NCI-H446 (cell line): ENCODE measurements at places on chromosomes 5 and 9.
A peak's percentile ranks its signal among the peaks of the same experiment; 100 is the strongest.

DNA sequence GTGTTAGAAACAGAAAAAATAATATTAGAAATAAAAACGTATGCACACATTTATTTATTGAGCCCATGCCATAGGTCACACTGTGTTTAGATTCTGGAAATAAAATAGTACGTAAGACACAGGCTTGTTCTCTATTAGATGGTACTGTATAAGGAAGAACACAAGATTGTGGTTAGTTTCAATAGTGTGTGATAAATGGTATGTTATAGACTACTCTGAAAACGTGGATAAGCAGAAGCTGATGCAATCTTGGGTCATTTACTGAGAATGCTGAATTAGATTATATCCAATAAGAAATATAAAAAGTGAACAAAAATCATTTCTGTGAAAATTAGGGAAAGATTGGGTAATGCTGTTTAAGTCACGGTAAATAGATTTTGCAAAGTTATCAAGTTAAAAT lies 1456.4 kb upstream of the ACO1 start:
- DNase-seq: no peak

- no peak for DNase-seq
These were observed 44.3 kb upstream of the PLPP6 start for GRCh38 chr9:4617752-4618151.

- DNase-seq: no peak
These were observed 62.8 kb upstream of the CPEB4 start for GRCh38 chr5:173825215-173825865.

DNA sequence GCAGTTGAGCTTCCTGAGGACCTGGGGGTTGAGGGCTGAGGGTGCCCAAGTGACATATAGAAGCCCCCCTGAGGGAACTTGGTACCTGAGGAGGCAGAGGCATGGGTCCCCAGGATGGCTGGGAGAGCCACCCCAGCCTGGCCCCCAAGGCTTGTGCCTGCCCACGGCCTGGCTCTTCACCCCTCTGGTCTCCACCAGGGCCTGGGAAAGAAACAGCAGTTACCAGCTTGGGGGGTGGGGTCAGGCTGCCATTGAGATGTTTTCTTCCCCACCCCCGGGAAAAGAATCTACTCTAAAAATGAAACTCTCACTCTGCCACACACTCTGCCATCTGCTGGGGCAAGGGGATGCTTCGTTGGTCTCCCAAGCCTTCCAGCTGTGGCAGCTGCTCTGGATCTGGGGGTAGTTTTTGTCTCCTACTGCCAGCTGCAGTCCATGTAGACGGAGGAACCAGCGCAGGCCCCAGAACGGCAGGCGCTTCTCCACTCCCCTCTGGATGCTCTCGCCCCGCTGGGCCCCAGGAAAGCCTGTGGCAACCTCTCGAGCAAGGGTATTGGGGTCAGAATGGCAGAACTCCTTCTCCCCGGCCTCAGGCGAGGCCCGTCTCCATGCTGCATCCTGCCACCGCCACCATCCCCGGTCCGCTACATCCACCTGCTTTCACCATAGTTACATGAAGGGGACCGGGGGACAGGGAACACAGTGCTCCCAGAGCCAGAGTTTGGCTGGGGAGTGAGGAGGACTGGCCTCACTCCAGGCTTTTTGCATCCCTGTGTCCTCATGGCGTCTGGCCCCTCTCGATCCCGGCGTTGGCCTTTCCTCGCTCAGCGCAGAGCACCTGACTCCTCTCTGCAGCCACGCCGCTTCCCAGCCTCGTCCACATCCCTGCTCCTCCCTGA lies 123.5 kb downstream of the DAB2IP start:
- no peak for DNase-seq

GRCh38 chr5:142772446-142773293 lies 2.5 kb downstream of the ARHGAP26 start:
- DNase-seq: no peak

DNA sequence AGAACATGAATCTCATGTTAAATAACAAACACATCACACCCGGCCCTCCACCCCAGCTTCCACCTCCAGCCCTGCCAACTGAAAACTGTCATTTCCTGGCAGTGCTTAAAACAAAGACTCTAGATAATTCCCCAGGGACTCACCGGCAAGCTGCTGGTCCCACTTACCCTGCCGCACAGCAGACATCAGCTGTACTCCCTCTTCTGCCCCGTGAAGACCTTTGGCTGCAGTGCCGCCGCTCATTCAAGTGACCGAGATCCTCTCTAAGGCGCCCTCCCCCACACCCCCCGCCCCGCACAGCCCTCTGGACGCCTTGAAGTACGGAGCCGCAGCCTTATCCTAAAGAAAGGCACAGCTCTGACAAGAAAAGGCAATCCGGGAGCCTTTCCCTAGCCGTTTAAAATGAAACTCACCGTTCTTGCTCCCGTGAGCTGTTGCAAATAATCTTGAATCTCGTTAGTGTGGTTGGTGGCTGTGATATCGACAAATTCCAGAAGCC lies 434 bp downstream of the GLRX start:
- peak; percentile 50 for DNase-seq

DNA sequence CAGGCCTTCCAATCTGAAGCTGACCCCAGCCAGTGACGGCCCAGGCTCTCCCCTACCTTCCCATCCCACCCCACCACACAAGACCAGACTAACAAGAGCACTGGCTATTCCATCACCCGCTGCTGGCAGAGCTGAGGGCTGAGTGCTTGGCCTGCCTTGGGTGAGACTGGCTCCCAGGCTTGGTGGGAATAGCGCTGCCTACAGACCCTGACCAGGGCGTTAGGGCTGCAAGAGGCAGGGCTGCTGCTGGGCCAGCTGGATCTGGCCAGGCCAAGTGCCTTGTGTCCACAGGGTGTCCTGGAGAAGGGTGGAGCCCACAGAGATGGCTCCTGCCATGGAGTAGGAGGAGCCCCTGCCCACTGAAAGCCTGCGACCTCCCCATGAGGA lies 31.6 kb upstream of the ANGPTL2 start:
- DNase-seq: no peak

DNA sequence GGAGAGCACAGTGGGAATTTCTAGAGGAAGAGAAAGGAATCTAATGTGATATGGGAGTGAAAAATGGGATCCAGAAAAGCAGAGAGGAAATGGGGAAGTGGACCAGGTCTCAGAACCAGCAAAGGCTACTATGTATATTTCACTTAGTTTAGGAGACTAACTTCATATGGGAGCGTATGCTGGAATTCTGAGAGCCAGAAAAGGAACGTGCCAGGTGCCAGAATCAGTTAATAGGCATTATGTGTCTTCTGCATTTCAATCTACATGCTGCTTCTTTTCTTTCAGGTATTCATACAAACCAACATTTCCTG lies 28.5 kb upstream of the IFNA14 start:
- DNase-seq: no peak

GRCh38 chr5:64978546-64978945 lies 209.8 kb downstream of the CWC27 start:
- DNase-seq: no peak

DNA sequence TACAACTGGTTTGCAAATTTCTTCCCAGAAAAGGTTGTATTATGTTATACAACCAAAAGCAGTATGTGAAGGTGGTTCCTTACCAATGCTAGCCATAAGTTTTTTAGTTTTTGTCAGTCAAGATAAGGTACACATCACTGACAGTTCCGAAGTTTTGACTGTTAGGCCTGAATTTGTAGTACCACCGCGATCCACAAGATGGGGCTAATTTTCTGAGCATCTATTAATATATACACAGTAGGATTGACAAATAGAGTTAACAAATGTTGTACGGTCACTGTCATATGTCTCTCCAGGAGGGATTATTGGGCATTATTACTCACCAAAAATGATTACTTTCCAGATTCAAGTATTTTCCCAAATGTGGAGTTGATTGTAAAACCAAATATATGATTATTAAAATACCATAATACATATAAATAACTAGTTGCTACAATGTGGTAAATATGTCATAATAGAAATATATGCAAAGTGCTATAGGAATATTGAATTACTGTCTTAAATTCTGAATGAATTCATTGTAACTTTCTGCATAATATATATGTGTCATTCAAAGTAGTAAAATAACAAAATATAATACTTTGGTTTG lies 28.4 kb upstream of the LRRC19 start:
- DNase-seq: peak; percentile 2

GRCh38 chr9:90029996-90030395 lies 425.2 kb downstream of the GADD45G start:
- DNase-seq: no peak

- DNase-seq: no peak
These were observed 566.4 kb downstream of the EFNA5 start for GRCh38 chr5:107104040-107104995.

GRCh38 chr5:18159331-18159730 lies 525.1 kb downstream of the TAF11L14 start:
- no peak for DNase-seq

DNA sequence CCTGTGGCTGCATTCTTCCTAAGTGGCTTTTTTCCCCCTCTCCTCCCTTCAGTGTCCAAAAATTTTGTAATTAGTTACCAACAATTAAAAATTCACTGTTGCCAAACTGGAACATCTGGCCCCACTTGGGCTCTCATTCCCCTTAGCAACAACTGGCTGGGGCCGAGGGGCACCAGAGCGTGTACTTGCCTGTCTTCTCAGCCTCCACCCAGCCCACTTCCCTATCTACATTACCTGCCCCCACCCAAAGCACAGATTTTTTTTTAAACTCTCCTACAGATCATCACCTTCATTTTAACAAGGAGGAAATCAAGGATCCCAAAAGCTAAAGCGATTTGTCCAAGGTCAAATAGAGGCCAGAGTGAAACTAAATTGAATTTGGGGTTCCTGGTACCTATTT lies 278.8 kb downstream of the EBF1 start:
- DNase-seq: no peak

- DNase-seq: peak; percentile 78
These were observed 112.5 kb downstream of the HAPLN1 start for GRCh38 chr5:83608122-83608521.

- no peak for DNase-seq
These were observed 283.3 kb downstream of the TMEM167A start for GRCh38 chr5:82793808-82794419.

DNA sequence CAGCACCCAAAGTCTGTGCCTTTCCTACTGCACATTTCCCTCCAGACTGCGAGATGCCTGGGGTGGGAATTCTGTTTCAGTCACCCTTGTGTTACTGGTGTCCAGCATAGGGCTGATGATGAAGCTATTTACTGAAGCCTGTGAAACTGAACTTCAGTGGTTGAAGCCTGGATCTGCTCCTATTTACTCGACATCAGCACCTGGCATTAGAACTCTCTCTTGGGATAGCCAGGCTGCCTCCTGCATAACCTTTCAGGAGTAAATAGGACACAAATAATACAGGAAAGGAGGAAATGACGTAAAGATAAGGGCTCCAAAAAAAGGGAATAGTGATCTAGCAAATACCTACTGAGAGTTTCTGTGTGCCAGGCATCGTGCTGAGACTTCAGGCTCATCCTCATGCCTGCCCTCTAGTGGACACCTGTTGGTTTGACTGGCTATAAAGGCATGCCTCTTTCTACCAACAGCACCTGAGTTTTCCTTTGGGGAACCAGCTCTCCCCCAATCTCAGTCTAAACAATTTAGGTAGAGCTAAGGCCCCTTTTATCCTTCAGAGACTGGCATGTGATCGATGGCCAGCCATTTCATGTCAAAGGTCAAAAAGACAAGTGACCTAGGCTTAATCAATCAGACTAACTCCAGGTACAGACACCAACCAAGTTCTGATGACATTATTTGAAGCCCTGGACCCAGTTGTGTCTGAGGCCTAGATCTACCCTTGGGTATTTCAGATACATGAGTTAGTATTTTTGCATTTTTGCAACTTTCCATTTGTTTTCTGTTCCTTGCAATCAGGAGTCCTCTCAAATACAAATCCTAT lies 192.1 kb upstream of the TRIM32 start:
- DNase-seq: no peak

DNA sequence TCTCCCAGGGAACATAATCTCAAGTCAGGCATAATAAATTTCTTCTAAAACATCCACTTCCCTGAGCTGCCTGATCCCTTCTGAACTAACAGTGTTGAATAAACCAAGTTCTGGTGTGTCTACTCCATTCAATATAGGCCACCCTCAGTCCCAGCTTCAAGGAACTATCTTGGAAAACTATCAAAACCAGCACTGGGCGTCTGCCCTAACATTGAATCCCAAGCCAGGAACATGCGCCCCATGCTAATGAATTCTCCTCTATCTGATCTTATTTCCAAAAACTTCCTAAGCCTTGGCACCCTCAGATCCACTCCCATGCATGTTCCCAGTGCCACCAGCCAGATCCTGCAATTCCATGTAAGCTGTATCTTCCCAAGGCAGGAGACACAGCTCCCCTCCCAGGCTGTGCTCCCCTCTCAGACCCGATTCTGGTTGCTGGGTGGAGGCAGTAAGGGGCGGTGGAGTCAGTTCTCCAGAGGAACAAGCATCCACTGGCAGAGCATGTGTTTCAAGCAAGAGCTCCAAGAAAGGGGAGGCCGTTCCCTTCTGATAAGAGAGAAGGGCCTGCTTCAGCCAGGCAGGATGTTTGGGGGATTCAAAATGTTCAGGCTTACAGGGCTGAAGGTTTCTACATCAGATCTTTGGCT lies 13.1 kb upstream of the FOXI1 start:
- DNase-seq: no peak

GRCh38 chr5:43609752-43610151 lies 6.8 kb downstream of the NNT start:
- DNase-seq: no peak

GRCh38 chr5:104347119-104347708 lies 784.6 kb upstream of the NUDT12 start:
- DNase-seq: peak; percentile 65

DNA sequence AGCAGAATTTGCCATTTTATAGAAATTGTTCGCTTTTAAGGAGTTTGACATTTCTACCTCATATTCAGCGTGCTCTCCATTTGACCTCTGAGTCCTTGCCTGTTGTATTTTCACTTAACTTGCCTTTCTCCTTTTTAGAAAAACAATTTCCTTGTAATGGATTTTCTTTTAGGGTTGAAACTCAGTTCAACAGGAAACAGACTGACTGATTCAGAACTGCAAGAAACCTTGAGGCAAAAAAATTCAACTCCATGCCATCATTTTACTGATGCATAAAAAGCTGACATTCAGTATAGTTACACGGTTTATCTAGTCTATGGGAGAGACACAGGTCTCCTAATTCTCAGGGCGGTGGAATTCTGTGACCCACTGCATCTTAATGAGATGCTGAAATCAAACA lies 59.8 kb downstream of the MRPS30 start:
- DNase-seq: no peak

GRCh38 chr9:132743931-132744479 lies 73.7 kb downstream of the GTF3C4 start:
- no peak for DNase-seq

DNA sequence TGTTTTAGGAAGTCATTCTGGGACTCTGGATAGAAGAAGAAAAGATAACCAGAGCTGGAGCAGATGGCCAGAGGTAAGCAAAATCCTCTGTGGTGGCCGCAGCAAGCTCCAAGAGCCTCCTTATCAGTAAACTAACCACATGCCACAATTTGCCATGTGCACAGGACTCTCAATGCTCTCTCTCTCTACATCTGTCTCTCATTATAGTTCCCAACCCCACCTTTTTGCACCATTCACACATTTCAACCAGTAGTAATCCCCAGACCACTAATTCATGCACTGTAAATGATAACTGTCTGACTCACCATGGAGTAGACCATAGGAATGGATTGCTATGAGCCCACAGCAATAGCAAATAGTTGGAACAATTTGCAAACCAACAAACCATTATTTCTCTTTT lies 526.1 kb downstream of the TLR4 start:
- DNase-seq: no peak

GRCh38 chr9:134328841-134329575 lies 2.8 kb downstream of the RXRA start:
- no peak for DNase-seq
